Anterior cingulate cortex (tissue), 58 donors: ENCODE measurements at places on chromosomes 16 and 17.

- no peak for DNase-seq
Measured at GRCh38 chr16:64974381-64974780, 147.5 kb downstream of the CDH11 start.

DNA sequence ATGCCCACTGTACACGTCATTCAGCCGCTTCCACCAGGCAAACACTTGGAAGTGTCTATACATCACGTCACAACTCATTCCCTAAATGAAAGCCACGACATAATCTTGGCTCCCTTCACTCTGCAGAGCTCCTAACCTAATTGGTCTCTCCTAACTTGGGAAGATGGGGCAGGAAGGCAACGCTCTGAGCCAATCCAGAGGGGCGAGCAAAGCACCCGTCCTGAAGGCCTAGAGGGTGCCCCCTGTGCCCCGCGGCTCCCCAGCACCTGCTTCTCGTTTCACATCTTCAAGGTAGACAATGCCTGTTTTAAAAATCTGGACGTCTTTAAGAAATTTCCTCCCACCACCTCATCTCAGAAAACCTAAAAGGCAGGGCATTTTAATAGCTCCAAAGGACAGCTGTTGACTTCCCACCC is 1.0 kb downstream of the CSNK2A2 start:
- DNase-seq, result no peak

DNA sequence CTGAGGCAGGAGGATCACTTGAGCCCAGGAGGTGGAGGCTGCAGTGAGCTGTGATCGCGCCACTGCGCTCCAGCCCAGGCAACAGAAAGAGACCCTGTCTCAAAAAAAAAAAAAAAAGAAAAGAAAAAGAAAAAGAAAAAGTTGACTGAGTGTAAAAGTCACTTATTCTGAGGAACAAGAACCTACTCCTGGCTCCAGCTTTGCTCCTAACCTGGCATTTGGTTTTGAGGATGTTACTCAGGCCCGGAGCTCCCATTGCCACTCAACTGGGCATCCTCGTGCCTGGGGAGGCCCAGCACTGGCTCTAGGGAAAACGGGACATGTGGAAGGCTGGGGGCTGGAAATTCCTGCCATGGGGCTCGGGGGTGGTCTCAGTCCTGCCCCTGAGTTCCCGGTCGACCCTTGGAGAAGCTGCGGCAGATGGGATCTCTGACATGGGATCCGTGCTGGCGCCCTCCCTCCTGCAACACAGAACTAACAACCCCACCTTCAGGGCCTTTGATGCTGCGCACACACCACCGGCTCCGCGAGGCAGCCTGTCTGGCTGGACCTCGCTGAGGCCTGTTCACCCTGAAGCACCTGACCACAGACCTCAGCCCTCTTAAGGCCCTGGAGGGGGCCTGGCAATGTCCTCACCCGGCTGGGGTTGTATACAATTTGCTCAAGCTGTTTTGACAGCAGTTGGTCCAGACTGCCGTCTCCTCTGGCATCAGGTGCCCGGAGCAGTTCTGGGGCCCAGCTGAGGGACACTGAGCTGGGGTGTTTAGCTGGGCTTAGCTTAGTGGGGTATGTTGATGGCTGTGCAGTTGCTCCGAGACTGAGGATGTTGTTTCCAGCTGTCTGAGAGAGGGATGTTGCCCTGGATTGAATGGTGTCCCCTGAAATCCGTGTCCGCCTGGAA is 12.3 kb downstream of the CD7 start:
- no peak for DNase-seq

- DNase-seq, result no peak
Measured at GRCh38 chr16:52471650-52472370, 75.1 kb downstream of the TOX3 start.

DNA sequence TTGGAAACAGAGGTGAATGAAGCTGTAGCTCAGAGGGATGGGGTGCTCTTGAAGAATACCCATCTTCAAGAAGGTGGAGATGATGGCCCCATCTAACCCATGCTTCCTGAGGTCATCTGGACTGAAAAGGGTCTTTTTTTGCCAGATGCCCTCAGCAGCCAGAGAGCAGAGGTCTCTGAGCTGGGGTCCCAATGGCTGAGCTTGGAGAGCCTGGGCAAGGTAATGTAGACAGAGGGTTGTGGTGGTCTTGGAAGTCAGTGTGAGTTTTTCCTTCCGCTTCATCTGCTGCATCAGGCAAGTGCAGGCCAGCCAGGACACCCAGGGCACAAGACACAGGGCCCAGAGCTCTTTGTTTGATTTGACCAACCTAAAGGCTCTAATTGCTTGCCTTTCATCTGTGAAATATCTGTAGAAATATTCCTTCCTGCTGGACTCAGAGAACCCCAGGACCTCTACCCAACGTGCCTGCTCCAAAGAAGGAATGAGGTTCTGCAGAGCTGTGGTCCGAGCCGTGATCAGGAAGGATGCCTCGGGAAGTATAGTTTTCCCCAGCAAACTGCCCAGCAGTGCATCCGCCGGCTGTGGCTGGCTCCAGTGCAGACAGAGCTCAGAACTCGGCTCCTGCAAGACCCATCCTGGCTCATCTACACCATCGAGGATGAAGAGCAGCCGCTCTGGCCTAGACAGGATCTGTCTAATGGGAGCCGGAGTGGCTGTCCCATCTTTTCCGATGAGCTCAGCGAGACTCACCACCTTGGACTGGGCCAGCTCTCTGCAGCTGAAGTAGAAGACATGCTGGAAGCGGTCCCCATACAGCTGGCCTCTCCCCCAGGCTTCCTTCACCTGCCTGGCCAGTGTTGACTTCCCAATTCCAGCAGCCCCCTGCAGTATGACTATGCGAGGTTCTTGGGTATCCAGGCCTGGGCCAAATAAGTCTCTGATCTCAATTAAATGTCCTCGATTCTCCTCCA is 25.2 kb downstream of the NLRP1 start:
- no peak for DNase-seq

GRCh38 chr16:4677390-4677789 is 16.0 kb upstream of the NUDT16L1 start:
- no peak for DNase-seq

DNA sequence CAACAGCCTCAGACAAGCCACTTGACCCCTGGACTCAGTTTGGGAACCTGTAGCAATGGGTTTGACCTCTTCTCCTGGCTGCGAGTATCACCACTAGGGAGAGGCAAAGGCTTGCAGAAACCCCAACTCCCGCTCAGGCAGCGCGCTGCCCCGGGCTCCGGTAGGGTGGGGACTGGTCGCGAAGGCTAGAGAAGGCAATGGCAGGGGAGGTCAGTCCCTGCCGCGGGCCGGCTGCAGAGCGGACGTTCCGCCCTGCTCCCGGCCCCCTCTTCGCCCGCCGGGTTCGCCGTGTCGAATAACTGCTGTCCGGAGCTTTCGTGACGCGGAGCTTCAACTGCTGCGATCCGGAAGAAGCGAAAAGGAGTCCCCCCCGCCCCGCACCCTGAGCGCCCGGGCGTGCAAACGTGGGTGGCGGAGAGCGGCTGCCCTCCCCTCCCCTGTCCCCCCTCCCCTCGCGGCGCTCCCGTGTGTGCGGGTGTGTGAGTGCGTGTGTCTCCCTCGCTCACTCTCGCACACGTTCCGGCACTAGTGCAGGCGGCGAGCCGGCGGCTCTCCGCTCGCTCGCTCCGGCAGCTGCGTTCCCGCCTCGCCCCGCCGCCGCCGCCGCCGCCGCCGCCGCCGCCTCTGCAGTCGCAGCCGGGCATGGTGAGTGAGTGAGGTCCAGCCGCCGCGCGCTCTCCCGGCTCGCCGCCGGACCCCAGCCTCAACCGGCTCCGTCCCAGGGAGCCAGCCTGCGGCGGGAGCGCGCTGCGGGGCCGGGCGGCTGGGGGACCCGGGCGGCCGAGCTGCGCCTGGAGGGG is 772 bp upstream of the SHISA6 start:
- no peak for DNase-seq
